ENCODE measurements at places on chromosomes 2 and 18. TPM values are rescaled to one million over a fixed set of nuclear protein-coding genes. Genes with fewer than 3 reads are reported as not detected.

DNA sequence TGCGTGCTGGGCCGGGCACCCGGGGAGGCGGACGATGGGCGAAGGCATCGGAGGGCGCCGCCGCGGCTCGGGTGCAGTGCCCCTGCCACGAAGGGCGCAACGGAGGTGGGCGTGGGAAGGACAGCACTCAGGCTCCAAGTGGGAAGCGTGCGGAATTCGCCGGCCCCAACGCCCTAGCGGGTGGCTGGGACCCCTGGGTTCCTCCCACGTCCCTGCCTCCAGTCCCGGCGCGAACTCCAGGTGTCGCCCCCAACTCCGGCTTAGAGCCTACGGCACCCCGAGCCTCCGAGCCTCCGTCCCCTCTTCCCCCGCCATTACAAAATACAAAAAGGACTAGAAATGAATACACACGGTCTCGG, 1.3 kb downstream of the CYP27C1 start:
- H3K4me3 ChIP-seq = no peak overlapping the region
- H3K27me3 ChIP-seq = peaks cover 21% of the 10 kb centered on the region
- peaks cover 7% of the 10 kb centered on the region for H3K4me1 ChIP-seq

- no peaks in the 10 kb centered on the region for H3K4me1 ChIP-seq
- no peaks in the 10 kb centered on the region for H3K27me3 ChIP-seq
- H3K4me3 ChIP-seq = no peak overlapping the region
- DNase-seq = no peak
These were observed 41.9 kb downstream of the SPTBN1 start for GRCh38 chr2:54497763-54498680.

DNA sequence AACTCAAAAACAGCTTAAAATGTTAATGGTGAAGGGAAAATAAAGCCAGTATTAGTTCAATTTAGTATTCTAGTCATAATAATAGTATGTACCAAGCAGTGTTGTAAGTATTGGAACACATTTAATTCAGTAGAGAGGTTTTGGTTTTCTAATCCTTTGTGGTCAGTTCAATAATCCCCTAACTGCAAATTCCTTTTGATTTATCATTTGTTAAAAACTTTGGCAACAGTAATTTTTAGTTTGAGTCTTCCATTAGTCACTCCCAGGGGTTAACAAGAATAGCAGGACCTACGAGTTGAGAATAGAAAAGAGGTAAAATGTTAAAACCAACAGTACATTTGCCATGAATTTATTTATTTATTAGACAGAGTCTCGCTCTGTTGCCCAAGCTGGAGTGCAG, 10.7 kb downstream of the MRPL44 start:
- H3K36me3 ChIP-seq = peaks cover 18% of the 10 kb centered on the region
- H3K4me1 ChIP-seq = peaks cover 3% of the 10 kb centered on the region
- H3K27me3 ChIP-seq = no peaks in the 10 kb centered on the region
- no peak overlapping the region for H3K4me3 ChIP-seq

The PCARE gene
- not detected for total RNA-seq

The RNF152 gene
- 0.38 TPM for total RNA-seq

The GAD1 gene
- 1.0 TPM for total RNA-seq

DNA sequence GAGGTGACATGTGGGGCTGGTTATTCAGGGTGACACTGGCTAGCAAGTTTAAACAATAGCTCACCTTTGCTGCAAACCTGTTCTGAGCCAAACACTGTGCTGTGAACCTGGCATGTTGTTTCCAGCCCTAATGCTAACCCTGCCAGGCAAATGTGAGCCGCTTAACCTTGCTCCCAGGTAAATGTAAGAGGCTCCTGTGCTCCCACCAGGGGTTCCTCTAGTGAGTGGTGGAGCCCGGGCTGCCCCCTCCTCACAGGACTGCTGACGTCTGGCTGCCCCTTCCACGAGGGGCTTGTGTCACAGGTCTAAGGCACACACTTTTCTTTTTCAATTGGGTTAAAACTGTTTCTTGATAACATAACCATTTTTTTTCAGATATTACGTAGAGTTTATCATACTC, 223.7 kb downstream of the DCDC2C start:
- no peak overlapping the region for H3K27ac ChIP-seq
- H3K4me3 ChIP-seq = no peak overlapping the region
- no peaks in the 10 kb centered on the region for H3K27me3 ChIP-seq
- H3K36me3 ChIP-seq = no peaks in the 10 kb centered on the region
- no peaks in the 10 kb centered on the region for H3K4me1 ChIP-seq
- no peak for DNase-seq

DNA sequence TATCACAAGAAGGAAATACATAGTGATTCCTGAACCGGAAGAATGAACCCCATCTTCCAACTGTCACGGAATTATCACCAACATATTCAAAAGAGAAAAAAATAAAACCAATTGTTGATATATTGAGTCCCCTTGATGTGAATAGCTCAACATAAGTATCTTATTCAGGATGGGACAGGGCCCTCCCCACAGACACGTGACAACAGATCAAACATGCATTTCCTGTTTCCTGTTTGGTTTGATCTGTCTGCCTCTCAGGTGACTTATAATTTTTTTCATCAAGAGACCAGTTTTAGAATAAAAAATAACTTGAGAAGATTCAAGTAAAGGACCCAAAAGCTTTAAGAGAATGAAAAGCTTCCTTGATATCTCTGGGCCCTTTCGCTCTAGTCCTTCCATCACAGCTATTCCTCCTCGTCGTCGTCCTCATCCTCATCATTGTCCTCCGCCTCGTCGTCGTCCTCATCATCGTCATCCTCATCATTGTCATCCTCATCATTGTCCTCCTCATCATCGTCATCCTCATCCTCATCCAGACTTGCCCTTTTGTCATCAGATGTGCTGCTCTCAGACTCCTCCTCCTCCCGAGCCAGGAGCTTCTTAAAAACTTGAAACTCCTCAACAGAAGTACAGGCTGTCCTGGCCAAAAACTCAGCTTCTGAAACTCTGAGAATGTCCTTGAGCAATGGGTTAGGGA, 6.3 kb downstream of the MTERF4 start:
- H3K27ac ChIP-seq = no peak overlapping the region
- peak overlapping the region; percentile 9 for H3K4me3 ChIP-seq
- no peak for DNase-seq
- peaks cover 50% of the 10 kb centered on the region for H3K4me1 ChIP-seq

GRCh38 chr18:69839497-69839896, 108.2 kb downstream of the CD226 start:
- no peaks in the 10 kb centered on the region for H3K27me3 ChIP-seq
- no peak overlapping the region for H3K27ac ChIP-seq
- H3K36me3 ChIP-seq = no peaks in the 10 kb centered on the region
- H3K4me1 ChIP-seq = no peaks in the 10 kb centered on the region

- H3K4me1 ChIP-seq = no peaks in the 10 kb centered on the region
- H3K4me3 ChIP-seq = no peak overlapping the region
- no peak for DNase-seq
- H3K36me3 ChIP-seq = no peaks in the 10 kb centered on the region
- H3K27ac ChIP-seq = no peak overlapping the region
These were observed 160.1 kb upstream of the BOD1L2 start for GRCh38 chr18:56986829-56987228.

DNA sequence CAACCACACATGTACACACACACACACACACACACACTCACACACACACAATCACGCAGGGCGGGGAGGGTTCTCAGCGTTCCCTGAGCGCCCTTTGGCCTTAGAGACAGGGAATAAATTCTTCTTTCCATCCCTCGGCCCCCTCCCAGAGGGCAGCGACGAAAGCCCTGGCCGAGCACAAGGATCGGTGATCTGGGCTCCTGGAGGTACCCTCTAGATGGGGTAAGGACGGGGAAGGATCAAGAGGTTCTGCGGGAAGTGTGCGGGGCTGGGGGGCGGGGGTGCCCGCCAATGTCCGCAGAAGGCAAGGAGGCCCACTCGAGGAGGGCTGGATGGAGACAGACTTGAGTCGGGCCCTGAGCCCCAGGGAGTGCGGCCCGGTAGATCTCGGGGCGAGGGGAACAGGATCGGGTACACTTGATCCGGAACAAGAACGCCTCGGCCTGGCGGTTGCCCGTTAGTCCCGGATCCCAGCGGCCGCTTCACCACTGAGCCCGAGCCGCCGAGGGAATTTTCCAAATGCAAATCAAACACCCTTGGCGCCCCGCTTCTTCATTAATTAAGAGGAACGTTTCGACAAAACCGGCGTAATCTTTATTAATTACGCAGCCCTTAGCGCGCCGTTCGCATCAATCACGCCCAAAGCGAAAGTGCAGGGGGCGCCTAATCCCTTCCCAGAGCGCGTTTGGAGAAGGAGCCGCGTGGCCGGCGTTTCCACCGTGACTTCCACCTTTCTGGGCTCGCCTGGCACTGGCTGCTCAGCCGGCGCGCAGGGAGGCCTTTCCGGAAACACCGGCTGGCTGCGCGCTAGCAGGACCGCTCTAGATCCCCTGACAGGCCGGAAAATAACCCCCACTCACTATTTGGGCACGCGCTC, 7.0 kb upstream of the PAX3 start:
- H3K4me3 ChIP-seq = peak overlapping the region; percentile 15
- H3K27ac ChIP-seq = no peak overlapping the region
- H3K4me1 ChIP-seq = peaks cover 7% of the 10 kb centered on the region

The MBP gene
- total RNA-seq = 60.0 TPM

DNA sequence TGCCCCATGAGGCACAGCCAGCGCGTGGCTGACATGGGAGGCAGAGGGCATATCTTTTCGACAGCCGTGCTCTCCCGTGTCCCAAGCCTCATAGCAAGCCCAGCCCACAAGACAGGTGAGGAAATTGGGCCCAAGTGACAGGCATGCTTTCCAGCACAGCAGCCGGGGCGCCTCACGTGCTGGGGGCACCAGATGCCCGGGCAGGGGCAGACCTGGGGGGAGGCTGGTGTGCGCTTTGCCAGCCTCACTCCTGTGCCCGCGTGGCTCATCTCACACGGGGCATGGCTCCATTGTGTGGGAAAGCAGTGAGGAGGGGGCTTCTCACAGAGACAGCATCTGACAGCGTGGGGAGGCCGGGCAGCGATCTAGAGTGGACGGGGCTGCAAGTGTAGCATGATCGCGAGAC, 93.2 kb downstream of the USP40 start:
- no peak for DNase-seq
- no peaks in the 10 kb centered on the region for H3K4me1 ChIP-seq
- H3K4me3 ChIP-seq = no peak overlapping the region
- H3K36me3 ChIP-seq = peaks cover 15% of the 10 kb centered on the region
- H3K27me3 ChIP-seq = no peaks in the 10 kb centered on the region
- H3K27ac ChIP-seq = no peak overlapping the region

The RBBP8 gene
- total RNA-seq = 80.8 TPM

- peaks cover 18% of the 10 kb centered on the region for H3K4me1 ChIP-seq
- H3K27me3 ChIP-seq = no peaks in the 10 kb centered on the region
- no peak overlapping the region for H3K4me3 ChIP-seq
- no peak overlapping the region for H3K27ac ChIP-seq
These were observed 25.4 kb upstream of the RHOB start for GRCh38 chr2:20421336-20421987.

The CXCR4 gene
- 106 TPM for total RNA-seq

The PLEK gene
- total RNA-seq = 23.0 TPM

The UGT1A4 gene
- not detected for total RNA-seq
